ENCODE measurements at places on chromosomes 2 and 18.

DNA sequence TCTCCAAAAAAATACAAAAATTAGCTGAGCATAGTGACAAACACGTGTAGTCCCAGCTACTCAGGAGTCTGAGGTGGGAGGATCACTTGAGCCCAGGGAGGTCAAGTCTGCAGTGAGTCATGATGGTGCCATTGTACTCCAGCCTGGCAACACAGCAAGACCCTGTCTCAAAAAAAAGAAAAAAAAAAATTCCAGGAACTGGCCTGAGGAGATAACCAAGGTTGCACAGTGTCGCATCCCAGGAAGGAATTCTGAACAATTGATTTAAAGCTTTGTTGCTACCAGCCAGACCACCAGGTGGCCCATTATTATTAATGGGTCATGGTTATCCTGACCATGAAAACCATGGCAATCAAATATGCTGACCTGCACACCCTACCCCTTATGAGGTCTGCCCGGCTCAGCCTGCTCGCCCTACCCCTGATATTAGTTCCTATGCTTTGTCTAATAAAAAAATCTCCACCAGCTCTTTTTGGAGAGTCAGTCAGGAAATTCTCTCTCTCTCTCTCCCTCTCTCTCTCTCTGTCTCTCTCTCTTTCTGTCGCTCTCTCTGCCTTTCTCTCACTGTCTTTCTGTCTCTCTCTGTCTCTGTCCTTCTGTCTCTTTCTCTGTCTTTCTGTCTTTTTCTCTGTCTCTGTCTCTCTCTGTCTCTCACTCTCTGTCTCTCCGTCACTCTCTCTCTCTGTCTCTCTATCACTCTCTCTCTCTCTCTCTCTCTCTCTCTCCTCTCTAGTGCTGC, 73.7 kb downstream of the NCAPH start:
- no peak for DNase-seq

DNA sequence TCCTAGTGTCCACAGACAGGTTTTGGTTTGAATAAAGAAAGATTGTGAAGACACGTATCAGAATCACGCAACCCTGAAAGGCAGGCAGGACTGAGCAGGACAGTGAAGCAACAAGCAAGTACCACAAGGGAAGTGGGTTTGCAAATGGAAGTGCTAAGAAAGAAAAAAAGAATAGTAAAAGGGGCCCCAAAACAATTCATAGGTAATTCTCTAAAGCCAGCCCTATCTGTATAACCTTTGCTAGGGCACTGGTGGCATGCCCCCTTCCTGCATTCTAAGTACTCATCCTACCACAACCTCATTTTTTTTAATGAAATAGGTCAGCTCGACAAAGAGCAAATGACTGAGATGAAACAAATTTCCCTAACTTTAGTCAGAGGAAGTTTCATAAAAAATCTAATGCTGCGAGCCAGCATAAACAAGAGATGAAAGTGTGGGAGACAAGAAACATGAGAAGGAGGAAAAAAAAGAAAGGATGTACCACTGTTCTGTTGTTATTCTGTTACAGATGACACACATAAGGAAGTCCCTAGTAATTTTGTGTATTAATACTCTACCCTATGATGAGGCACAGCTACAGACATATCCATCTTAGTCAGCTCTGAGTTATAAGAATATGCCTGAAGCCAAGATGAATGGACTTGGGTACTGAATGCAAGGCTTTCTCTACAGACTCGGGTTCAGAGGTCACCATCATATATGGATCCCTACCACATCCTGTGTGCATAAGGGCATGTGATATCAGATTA, 32.2 kb downstream of the IKZF2 start:
- DNase-seq: no peak

- no peak for DNase-seq
These were observed 191.2 kb upstream of the TPO start for GRCh38 chr2:1222056-1222455.

DNA sequence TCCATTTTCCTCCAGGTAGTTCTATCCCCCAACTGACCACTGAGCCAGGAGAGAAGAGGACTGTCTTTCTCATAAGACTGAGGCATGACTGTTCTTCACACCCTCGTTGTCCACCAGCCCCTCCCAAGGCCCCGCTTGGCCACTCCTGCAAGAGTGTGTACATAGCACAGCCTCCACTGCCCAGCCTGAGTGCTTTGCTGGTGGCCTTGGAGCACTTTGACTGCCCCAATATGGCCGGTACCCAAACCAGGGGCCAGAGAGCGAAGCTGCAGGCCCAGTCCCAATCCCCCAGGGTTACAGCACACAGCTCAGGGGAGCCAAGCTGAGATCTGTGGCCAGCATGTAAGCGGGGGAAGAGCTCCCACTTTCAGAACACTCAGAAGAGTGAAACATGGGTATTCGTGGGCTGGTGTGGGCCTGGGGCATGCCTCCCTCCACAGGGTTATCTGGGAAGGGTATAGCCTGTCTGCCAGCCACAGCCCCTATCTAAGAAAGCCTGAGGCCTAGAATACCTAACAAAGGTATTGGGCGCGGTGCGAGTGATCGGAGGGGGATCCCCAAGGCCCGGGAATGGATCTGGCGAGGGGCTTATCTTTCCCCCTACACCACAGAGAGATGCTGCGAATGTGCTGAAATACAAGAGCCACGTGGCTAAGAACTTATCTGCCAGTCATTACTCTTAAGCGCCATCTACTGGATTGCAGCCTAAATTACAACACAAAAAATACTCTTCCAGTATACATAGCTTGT, 163.8 kb downstream of the WDPCP start:
- DNase-seq: no peak

- no peak for DNase-seq
These were observed 38.6 kb upstream of the IHH start for GRCh38 chr2:219099329-219099728.

DNA sequence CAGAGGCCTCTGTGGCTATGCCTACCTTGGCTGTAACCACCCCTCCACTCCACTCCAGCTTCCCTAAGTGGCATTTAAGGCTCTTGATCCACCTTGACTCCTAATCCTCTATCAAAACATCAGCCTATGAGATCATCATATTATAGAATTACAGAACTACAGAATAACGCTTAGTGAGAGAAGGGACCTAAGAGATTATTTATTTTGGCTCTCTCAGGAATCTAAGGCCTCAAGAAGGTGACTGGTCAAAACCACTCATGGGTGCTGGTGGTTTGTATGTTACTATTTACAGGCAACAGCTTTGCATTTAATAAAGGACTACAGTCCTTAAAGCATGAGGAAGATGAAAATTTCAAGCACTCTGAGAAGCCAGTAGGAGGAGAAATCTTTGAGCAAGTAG, 118.8 kb downstream of the FSHR start:
- no peak for DNase-seq

DNA sequence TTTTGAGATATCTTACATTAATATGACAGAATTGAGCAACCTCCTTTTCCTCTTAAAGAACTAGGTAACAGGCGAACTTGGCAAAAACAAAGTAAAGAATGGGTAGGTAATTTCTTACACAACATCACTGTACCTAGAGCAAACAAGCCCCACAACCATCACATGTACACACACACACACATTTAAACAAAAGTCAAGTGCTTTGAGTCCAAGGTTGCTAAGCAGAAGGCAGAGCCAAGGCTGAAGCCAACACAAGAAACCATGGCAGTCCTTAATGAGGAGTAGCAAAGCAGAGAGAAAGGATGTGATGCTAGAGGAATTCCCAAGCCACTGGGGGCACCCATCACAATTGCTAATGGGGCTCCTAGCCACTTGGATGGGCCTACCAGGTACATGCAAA, 164.1 kb downstream of the PAX3 start:
- no peak for DNase-seq

DNA sequence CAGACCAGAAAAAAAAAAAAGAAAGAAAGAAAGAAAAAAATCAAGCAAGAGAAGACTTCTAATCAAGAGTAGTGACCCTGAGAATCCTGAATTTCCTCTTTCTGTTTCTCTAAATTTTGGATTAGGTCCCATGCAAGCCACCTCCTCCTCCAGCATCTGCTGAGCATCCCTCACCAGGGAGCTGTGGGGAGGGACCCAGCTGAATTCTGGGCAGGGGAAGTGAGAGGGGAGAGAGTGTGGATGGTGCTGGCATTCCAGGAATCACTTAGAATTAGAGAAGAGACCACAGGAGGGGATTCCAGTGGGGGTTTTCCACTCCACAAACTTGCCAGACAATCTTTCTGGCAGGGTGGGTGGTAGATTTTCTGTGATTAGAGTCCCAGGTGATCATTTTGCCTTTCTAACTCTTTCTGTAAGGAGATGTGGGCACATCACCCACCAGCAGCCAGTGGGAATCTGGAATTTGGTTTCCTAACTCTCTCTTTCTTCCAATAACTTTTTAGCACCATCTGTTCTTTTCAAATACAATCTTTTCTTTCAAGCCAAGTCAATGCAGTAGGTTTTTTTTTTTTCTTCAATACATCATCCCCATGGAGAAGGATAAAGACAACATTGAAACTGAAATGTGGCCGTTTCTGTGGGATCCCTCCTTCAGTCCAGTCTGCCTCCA, 279.2 kb downstream of the CLIP4 start:
- DNase-seq: no peak

- no peak for DNase-seq
These were observed 83.4 kb upstream of the PXDN start for GRCh38 chr2:1827686-1828085.

GRCh38 chr2:112831946-112832840, 4.4 kb downstream of the IL1B start:
- no peak for DNase-seq

DNA sequence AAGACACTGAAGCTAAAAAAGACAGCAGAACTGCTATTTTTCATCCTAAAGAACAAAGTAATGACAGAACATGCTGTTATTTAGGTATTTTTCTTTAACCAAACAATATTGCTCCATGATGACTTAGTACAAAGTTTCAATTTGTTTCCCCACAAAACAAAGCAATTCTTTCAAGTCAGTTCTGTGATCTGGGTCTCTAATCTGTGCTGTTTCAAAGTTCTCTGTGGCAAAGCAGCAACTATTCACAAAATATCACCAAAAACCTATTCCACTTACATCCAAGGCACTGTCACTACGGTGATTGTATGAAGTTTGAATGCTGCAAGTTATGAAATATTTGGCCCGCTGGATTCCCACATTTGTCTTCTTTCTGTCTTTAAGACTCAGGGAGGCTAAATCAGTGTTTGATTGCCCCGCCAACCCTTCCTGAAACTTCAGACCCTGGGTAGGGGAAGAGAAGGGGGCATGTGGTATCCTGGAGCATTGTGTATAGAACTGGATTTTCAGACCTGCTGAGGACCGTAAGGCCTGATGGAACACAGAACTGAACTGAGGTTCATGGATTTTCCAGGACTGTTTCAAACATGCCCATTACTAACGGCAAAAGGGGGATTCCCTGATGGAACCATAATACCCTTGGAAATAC, 13.1 kb upstream of the MFF start:
- DNase-seq: no peak

DNA sequence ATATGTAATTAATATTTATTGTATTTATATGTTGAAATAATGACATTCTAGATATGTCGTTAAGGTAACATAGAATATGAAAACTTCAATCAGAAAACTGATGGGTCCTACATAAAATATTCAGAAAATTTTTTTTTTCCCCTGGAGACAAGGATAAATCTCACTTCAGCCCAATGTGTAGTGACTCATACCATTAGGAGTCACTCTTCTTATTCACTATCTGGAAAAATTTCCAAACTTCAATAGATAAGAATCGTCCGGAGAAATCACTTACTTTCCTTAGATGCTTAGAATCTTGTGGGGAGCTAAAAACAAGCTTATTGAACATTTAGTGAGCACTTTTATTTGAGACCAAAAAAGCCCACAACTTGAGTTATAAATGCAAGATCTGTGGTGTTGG, 4.6 kb downstream of the SERPINB13 start:
- no peak for DNase-seq

DNA sequence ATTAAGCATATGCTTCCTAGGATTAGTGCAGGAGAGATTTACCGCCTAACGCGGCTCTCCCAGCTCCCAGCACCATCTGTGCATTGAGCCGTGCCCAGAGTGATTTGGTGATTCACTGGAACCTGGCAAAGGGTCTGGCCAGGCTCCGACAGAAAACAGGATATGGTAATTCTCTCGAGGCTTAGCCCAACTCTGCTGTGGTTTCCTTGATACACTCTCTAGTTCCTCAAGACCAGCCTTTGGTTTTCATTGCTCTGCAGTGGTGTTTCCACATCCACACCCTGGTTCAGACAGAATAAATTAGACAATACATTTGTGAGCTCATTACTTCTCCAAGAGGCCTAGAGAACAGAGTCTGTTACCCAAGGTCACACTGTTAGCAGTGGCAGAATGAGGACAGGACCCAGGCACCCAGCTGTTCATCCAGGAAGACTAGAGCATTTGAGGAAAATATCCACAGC, 23.0 kb upstream of the SMAD2 start:
- DNase-seq: peak; percentile 32

GRCh38 chr2:141620372-141620771, 510.4 kb downstream of the LRP1B start:
- no peak for DNase-seq

GRCh38 chr2:35873921-35874320, 481.7 kb upstream of the CRIM1 start:
- DNase-seq: no peak

DNA sequence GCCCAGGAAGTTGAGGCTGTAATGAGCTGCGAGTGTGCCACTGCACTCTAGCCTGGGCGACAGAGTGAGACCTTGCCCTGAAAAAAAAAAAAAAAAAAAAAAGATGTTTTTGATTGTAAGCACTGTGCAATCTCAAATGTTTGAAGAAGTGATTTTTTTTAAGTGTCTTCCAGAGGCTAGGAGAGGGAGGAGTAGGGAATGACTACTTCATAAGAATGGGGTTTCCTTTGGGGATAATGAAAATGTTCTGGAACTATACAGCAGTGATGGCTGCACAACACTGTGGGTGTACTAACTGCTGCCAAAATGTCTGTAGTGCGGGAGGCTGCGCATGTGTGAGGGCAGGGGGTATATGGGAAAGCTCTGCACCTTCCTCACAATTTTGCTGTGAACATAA, 83.7 kb downstream of the MCFD2 start:
- DNase-seq: no peak

DNA sequence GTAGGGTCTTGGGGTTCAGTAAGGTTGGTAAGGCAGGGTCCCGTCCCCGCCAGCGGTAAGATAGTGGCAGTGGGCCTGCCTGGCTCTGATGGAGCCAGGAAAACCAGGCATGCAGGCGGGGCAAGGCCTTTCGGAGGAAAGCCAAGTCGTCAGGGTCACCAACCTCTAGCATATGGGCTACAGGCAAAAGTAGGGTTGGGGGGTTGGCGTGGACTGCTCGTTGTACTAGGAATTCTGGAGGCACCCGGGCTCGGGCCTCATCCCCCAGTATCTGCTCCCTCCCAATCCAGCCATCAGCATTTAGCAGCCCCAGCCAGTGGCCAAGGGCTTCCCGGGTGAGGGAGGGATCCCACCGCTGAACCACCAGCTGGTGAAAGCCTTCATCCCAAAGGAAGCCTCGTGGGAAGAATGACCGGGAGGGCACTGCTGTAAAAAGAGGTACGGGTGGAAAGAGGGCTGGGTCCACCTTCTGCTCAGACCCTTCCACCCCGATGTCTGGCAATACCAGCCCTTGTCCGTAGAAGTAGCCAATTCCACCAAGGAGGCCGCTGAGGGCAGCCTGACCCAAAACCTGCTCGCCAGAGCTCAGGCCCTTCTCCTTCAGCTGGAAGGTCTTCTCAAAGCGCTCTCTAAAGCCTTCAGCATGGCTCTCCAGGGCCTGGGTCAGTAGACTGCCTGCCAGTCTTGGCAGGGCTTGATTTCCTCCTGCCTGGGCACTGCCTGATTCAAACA, 3.0 kb downstream of the MOGS start:
- no peak for DNase-seq
